NCI-H1092 (cell line): ENCODE measurements at places on chromosomes 7 and 10.

DNA sequence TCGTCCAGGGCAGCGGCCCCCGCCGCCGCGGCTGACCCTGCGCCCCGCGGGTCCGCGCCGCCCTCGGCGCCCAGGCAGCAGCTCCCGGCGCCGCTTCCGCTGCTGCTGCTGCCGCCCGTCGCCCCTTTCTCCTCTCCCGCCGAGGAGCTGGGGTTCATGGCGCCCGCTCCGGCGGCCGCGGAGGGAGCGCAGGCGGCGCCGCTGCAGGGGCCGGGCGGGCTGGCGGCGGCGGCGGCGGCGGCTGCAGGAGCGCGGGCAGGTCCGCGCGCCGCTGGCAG lies 286 bp downstream of the DGKI start:
- DNase-seq = no peak

- peak; percentile 35 for DNase-seq
These were observed 103.8 kb upstream of the PPIF start for GRCh38 chr10:79243181-79244067.

- DNase-seq = no peak
These were observed 283.9 kb downstream of the PLXDC2 start for GRCh38 chr10:20100171-20100570.

- peak; percentile 37 for DNase-seq
These were observed 1.2 kb downstream of the KLF6 start for GRCh38 chr10:3783682-3784432.
